Stimulated activated CD4-positive, alpha-beta T cell treated with anti-CD3 and anti-CD28 coated beads, Interleukin-1b, Interleukin-23, amount 100 ng/mL, for 1 hour (primary cell): ENCODE measurements at places on chromosomes 2 and 18.

DNA sequence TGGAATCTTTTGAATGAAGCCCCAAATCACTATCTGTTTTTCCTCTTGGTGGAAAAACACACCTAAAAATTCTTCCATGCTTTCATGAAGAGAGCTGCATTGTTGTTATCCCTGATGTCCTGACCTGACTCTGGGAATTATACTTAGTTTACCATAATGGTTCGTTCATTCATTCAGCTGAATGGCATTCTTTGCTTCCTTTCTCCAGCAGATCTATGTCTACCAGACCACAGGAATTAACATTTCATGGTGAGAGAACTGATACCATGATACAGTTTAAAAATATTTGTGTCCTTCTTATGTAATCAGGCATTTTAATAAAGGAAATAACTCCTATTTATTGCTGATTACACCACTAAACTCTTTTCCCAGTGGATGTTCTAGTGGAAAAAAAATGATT lies 11.1 kb upstream of the SLC4A10 start:
- DNase-seq: no peak

DNA sequence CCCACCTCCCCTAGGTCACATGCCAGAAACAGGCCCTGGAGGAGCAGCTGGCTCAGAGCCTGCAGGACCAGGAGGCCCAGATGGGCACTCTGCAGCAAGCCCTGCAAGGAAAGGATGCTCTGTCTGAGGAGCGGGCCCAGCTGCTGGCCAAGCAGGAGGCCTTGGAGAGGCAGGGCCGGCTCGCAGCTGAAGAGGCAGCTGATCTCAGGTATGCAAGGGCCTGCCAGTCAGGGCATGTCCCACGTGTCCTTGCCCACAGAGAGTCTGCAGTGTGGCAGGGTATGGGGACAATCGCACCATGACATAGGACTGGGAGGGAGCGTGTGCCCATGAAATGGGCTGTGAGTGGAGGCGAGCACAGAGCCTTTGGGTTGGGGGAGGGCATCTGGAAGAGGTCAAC lies 39.9 kb downstream of the CROCC2 start:
- no peak for DNase-seq

DNA sequence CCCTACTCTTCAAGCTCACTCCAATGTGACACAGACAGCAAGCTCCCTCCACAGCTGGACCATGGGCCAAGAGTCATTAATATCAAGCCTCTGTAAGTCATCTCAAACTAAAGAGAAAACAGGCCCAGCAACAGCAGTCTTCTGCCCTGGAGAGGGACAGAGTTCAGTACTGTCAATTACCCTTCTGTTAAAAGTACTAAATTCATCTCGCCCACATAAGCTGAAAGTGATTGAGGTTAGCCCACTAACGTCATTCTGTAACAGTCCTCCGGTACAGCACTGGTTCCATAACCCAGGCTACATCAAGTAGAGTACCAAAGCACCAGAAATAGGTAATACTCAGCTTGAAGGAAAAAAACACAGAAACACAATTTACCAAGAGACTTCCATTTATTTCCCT lies 25.9 kb downstream of the THADA start:
- no peak for DNase-seq

- DNase-seq: no peak
These were observed 53.4 kb upstream of the SCN1A start for GRCh38 chr2:166180951-166181812.

GRCh38 chr18:64398320-64398719 lies 249.4 kb upstream of the LINC00305 start:
- no peak for DNase-seq

- DNase-seq: no peak
These were observed 79.4 kb upstream of the FAM117B start for GRCh38 chr2:202555356-202555755.

GRCh38 chr2:26970928-26971627 lies 641 bp downstream of the MAPRE3 start:
- no peak for DNase-seq

- DNase-seq: no peak
These were observed 49.6 kb downstream of the SERTAD2 start for GRCh38 chr2:64604155-64604554.

GRCh38 chr18:9969247-9969646 lies 55.4 kb downstream of the VAPA start:
- DNase-seq: no peak

DNA sequence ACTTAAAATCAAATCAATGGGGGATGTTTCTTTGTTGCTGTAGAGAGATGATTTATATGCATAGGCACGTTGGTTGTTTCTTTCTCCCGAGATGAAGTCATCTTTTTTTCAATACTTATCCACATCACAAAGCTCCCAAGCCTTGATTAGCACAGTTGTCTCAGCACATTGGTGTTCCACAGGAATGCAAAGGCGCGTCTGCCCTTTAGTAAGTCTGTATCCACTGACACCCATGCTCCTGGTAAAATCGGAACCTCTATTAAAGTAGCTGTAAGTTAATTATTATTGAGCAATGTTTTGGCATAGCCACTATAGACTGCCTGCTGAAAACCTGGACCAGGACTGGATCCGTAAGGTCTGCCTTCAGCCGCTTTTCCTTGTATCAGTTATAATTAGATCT lies 77.6 kb upstream of the RBM44 start:
- DNase-seq: no peak

DNA sequence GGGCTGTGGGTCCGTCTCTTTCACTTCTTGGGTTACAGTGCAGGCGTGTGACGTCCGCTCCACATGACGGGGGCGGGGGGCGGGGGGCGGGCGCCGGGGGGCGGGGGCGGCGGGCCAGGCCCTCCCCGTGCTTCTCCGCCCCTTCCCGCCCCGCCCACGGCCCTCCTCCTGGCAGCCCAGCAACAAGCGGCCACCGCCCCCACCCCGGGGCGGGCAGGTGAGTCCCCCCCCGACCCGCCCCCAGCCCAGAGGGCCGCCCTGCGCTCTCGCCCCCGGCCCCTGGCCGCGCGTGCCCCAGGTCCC lies 3.6 kb downstream of the ZNF516 start:
- DNase-seq: peak; percentile 39

DNA sequence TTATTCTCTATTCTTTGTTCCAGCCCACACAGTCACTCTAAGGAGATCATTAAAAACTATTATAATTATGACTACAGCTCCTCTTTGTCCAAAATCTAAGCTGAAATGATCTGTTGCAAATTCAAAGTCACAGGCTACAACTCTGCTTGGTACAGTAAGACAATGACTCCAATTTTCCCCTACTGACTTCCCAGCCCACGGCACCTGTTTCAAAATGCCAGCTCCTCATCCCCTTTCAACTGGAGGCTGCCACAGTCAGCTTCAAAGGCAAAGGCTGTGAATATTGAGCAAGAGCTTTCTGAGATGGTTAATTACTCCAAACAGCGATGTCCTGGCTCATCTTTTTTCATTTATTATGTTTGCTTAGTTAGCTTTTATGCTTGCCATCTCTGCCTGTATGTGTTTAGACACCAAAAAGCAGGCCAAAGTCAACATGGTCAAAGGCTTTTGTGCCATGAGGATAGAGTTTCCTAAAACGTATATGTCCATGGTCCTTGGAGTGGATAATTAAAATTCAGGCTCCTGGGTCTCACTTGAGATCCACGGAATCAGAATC lies 141.1 kb downstream of the DOCK10 start:
- no peak for DNase-seq

DNA sequence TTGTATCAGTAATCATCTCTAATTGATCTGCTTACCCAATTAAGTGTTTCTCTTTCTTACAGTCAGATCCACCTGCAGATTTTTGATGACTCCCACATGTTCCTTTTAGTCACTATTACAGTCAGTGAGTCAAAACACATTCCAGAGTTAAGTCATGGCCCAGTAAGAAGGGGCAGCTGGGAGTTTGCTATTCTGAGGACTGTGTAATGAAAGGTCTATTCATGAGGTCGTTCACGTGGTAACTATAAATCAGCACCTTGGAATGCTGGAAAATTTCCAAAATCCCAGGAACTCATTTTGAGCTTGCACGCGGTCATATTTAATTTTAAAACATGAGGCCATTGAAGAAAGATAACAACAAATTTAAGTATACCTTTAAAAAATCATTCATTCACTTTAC lies 252.5 kb downstream of the XIRP2 start:
- no peak for DNase-seq

DNA sequence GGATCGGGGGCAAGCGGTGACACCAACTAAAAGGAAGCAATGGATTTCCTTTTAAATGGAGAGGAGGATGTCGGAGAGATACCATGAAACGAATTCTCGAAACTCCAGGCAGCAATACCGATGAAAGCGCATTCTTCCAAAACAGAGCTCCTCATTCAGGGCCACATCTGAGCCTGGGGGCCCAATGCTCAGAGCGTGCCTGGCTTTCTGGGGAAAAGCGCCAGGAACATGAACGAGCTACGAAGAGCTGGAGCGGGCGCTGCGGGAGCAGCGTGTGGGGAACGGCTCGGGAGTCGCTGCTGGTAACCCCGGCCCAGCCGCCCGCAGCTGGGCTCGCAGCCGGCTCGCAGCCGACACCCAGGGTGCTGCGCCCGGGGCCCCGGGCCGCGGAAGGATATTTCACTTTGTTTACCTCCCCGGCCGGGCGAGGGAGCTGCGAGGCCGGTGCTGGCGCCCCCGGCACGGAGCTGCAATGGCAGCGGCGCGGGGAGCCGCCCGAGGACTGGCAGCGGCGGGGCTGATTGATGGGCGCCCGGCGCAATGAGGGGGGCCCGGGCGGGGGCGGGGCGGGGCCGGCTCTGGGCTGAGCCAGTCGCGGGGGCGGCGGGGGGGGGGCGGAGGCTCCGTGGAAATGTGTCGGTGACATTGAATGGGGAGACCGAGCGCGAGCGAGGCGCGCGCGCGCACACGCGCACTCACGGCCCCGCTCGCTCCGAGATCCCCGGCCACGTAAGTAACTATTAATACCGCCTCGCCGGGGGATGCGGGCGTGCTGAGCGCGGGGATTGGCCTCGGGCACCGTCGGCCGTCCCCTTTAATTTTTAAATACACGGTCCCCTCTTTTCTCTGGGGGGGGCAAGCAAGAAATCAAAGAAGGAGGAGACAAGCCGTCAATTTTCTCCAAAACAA lies at the start of gene TRIB2:
Gene TRIB2 (plus strand): TSS at position 655 of the 909 bp plus-strand sequence. CDS start 1,372 bp downstream, outside the sequence.
- DNase-seq: peak; percentile 73

GRCh38 chr2:24970483-24971285 lies 1.1 kb downstream of the DNAJC27 start:
- DNase-seq: no peak

DNA sequence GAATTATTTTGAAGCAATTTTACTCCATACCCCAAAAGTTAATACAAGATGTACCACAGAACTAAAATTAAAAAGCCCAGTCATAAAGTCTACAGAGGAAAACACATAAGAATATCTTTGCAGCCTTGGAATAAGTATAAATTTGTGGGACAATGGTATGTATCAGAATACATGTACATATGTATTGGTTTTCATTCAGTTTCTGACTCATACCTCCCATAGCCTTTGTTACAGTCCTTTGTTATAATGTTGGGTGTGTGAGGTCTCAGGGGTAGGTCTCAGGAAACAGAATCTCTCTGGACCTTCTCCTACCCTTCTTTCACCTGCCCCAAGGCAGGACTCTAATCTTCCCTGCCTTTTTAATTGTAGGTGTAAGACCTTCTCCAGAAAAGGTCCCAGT lies 1370.7 kb upstream of the CDH2 start:
- no peak for DNase-seq

- DNase-seq: no peak
These were observed 8.2 kb downstream of the CYP26B1 start for GRCh38 chr2:72139471-72139873.

GRCh38 chr18:48866856-48867255 lies 83.9 kb downstream of the SMAD7 start:
- DNase-seq: no peak

GRCh38 chr2:230520875-230521155 lies 104.8 kb downstream of the SP100 start:
- DNase-seq: no peak

- no peak for DNase-seq
These were observed 171.9 kb upstream of the FN1 start for GRCh38 chr2:215607766-215608165.

DNA sequence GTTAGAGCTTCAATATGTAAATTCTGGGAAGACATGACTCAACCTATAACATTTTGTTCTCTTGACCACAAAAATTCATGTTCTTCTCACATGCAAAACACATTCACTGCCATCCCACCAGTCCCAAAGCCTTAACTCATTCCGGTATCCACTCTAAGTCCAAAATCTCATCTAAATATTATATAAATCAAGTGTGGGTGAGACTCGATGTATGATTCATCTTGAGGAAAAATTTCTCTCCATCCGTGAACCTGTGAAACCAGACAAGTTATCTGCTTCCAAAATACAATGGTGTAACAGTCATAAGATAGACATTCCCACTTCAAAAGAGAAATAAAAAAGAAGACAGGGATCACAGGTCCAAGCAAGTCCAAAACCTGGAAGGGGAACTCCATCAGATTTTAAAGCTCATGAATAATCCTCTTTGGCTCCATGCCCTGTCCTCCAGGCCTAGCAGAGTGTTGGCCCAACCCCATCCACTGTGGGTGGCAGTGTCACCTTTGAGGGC lies 101.3 kb downstream of the RAD51AP2 start:
- DNase-seq: no peak

DNA sequence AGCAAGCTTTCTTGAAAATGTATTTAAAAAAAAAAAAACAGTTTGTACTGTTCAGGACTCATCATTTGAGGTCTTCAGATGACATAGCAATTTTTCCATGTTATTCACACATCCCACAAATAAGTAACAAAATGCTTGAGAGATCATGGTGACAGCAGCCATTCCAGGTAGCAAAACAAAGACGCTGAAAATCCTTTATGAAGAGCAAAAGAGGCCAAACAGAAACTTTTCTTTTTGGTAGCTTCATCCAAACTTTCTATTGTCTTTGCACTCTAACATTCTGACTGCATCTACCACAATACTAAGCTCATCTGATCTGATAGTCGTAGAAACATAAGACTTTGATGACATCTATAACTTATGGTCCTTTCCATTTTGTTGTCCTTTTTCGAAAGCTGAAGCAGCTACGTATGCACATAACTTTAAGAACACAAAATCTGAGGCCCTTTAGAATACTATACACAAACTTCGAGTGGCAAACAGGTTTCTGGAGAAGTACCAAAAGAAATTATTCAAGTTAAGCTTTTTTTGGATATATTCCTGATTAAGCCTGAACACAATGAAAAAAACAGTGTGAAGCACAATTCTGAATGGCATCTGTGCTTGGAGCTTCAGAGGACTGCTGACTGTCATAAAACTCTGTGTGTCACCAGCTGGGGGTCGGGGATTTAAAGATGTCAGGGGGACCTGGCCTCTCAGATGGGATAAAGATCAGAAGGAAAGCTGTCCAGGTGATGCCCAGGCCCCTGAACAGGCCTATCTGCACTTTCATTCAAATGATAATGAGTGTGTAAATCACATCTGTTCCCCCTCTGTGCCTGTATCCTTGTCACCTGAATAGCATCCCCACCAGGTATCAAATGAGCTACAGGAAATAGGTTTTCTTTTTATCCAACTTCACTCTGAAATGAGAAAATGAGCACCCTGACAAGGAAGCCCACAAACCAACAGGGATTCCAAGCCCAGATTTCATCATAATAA lies 75.8 kb downstream of the ZEB2 start:
- DNase-seq: no peak

- DNase-seq: no peak
These were observed 7.4 kb upstream of the B3GNT7 start for GRCh38 chr2:231387904-231388724.

- DNase-seq: no peak
These were observed 169.2 kb downstream of the METTL4 start for GRCh38 chr18:2402084-2402483.

- no peak for DNase-seq
These were observed 35.6 kb upstream of the NRP2 start for GRCh38 chr2:205646680-205647079.
